ENCODE measurements at places on chromosomes 3 and 15. TPM values are rescaled to one million over a fixed set of nuclear protein-coding genes. Genes with fewer than 3 reads are reported as not detected.

Gene AHSG
- total RNA-seq: not detected

Gene ESYT3
- total RNA-seq: 1.9 TPM

DNA sequence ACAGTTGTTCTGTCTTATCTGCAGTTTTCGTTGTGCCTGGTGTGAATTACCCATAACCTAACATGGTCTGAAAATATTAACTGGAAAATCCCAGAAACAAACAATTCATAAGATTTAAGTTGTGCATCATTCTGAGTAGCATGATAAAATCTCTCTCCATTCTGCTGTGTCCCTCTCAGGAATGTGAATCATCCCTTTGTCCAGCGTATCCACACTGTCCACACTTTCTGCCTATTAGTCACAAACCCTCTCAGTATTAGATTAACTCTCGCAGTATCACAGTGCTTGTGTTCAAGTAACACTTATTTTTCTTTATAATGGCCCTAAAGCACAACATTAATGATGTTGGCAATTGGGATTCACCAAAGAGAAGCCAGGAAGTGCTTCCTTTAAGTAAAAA lies 203.2 kb downstream of the CGGBP1 start:
- DNase-seq: no peak

GRCh38 chr3:37308247-37308646 lies 133.9 kb upstream of the LRRFIP2 start:
- no peak for DNase-seq

- no peak for DNase-seq
Observed at GRCh38 chr3:187744169-187745151, 808 bp downstream of the BCL6 start.

GRCh38 chr3:98890965-98891910 lies 10.3 kb downstream of the DCBLD2 start:
- DNase-seq: no peak

DNA sequence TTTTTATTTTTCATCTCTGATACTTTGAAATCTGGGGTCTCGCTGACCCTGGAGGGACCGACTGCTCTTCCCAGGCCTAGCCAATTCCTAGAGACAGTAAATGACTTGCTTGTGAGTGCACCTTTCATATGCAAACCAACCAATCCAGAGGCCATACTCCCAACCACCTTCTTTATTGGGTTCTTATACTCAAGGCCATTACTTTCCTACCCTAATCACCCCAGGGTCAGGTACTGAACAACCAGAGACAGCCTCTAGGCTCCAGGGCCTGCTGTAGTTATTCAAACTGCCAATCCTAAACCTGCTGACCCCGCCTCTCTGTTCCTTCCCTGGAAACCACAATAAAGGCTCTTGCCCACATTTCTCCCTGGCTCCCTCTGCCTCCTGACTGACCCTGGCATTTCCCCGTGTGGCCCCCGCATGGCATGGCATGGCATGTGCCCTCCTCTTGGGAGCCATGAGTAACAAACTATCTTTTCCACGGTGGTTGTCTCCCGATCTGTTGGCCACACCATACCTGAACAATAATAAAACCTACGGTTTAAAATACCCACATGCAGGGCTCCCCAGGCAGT lies 42.9 kb downstream of the ADCY5 start:
- DNase-seq: no peak

- DNase-seq: no peak
Observed at GRCh38 chr3:187112934-187113793, 26.1 kb downstream of the RPL39L start.
